ENCODE measurements at places on chromosomes 2 and 18.

DNA sequence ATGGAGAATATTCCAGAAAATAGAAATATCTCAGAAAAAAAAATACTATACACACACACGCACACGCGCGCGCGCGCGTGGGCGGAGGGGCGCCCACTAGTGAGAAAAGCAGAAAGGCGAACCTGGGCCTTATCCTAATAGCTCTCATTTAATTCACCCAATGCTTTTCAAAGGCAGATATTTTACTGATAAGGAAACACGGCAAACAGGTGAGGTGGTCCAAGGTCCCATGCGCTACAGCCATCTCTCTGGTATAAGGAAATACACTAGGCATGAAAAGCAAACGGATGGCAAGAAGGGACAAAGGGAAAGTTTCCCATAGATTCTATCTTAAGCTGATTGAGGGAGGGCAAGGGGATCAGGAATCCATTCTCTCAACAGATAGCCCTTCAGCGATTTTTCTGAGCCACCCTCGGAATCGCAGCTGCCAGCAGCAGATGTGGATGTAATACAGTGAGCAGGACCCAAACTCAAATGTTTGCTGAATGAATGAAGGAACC is 136.7 kb downstream of the TMEM247 start:
- DNase-seq: no peak

DNA sequence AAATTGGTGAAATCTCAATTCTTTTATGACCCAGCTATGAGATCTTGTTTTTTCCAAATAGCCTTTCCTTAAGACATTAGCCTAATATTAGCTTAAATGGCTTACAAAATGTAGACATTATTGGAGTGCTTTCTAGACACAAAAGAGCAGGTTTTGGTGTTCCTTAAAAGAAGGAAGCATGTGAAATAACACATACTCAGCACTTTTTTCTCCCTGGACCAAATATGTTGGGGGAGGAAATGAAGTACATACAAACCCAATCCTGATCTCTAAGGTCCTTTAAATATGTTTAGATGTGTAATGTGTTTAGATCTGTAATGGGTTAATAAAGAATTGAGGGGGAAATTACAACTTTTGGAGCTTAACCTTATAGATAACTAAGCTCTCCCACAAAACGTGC is 3.4 kb upstream of the ZDBF2 start:
- DNase-seq: no peak

DNA sequence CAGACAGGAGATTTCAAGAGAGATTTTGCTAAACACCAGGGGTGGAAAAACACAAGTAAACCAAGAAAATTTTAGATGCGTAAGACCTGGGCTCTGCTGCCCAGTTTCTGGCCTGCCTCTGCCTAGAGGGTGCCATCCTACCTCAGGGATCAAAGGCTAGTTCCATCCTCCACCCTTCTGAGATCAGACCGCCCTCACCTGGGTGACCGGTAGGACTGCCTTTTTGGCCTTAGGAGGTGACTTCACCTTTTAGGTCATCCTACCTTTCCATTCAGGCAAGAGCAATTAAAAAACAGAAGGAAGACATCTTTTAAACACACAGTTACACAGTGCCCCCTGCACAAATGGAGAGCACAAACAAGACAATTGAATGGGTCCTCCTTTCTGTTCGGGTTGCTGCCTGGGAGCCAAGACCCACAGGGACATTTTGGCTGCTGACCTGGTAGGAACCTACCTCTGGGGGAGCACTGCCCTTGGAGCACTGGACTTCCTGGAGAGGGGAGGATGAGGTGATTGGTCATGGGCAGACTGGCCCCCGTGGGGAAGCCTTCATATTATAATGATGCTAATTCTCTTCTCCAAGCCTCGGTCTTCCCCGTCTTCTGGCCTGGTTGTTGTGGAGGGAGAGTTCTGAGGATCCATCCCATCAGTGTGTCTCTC is 3.1 kb downstream of the PSD4 start:
- peak; percentile 32 for DNase-seq

DNA sequence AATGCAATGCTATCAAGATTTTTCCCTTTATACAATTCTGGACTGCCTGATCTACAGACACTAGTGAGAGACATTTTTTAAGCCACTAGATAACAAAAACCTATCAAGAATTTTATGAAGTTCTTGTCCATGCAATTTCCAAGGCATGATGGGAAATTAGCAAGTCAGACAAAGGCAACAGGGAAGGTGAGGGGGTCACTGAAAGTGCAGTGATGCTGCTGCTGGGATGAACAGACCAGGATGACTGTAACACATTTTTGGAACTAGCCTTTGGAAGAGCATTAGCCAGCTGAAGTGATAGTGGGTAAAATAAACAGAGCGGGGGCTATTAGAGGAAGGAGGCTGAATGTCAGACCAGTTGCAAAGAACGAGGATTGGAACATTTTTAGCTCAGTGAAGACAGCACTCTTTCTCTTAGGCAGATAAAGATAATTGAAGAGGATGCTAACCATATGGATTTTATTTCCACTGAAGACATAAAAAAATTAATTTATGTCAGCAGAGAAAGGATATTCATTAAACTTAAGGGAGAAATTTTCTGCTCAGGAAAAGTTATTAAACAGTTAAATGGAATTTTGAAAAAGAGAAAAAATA is 17.9 kb downstream of the NRXN1 start:
- DNase-seq: no peak

DNA sequence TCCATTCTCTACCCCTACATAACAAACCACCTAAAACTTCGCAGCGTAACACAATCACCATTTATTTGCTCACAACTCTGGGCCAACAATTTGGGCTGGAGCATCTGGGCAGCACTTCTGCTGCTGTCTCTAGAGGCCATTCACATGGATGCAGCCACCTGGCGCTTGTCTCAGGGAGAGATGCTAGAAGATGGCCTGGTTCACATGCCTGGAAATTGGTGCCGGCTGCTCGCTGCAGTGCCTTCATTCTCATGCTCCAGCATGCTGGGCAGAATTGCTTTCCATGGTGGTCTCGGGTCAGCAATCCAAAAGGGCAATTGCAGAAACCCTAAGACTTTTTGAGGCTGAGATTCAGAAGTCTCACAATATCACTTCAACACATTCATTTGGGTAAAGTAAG is 157.4 kb downstream of the SUCLG1 start:
- no peak for DNase-seq

DNA sequence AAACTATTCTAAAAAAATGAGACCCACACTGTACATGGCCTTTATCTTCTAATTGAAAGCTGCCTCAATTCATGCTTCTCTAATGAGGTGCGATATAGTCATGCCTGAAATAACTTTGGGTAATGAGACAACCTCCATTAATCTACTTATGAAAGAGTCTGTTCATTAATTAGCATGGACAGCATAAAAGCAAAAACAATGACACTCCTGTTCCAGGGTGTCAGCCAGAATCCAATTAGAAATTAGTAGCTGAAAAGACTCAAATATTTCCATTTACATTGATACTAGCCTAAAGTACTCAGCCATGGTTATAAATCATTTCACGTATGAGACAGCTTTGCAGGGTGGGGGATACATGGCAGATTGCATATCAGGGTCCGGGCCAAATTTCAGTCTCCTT is 288.7 kb downstream of the AKAIN1 start:
- DNase-seq: no peak

GRCh38 chr2:105708697-105709096 is 36.0 kb upstream of the NCK2 start:
- no peak for DNase-seq

All from T47D (cell line).